A673 (cell line): ENCODE measurements at places on chromosomes 12 and 14.
A peak's percentile ranks its signal among the peaks of the same experiment; 100 is the strongest.

- DNase-seq = peak; percentile 84
Measured at GRCh38 chr12:52175371-52176350, 16.2 kb downstream of the KRT80 start.

DNA sequence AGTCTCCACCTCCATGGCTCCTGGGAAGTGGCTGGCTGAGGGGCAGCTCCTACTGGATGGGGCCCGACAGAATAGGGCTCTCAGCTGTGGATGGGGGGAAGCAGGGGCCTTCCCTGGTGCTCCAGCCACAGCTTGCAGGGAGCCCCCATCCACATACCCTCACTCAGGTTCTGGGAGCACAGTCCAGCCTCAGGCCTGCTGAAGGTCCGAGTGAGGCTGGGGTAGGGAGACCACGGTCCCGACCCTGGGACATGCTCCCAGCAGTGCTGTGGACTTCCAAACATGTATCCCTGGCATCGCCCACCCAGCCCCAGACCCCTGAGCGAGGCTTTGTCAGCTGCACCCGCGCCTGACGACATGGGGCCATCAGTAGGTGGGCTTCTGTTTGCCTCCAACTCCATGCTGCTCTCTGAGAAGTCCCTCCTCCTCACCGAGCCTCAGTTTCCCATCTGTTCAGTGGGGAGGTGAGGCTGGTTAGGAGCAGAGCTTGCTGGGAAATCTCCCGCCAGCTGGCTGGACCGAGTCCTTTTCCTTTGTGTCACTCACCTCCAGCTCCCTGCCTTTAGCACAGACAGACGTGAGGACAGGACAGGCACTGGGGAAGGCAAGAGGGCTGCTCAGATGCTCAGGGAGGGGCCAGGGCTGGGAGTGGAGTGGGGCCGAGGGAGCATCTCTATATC lies 9.1 kb upstream of the ATG101 start:
- no peak for DNase-seq

- no peak for DNase-seq
Measured at GRCh38 chr14:100102156-100102785, 37.0 kb downstream of the EVL start.

DNA sequence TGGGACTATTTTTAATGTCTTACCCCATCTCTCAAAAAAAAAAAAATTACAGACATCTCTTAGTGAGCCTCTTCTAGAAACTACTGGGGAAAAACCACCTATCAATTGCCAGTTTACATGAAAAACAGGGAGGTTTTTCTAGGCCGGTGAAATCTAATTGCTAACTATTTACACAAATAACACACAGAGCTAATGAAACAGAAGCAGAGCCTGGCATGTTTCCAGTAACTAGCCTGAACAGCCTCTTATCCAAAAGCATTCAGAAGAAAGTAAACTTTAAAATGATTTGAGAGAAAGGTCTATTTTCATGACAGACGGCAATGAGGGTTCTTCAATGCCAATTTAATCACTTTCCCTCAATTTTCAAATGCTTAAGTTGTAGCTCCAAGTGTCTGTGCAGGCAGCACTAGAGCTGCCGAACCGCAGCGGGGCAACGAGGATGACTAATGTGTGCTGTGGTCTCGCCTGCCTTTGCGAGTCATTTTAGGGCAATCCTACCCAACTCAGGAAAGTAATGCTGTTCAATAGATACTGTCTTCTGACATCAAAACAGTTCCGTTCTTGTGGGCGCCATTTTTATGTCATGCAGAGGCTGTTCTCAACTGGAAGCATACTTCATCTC lies 84.6 kb downstream of the SETD3 start:
- no peak for DNase-seq

DNA sequence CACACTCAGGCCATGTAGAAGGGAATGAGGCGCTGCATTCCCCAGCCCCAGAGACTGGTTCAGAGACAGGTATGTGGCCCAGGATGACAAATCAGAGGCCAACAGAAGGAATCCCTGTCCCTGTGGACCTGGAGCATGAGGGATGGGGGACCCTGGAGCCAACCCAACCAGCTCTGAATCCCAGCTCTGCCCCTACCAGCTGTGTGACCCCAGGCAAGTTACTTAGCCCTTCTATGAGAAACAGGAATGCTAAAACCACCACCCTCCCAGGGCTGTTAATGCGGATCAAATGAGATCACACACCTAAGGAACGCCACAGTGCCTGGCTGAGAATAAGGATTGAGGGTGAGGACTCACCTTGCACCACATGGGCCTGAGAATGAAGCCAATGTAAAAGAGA lies 15.6 kb downstream of the ITPK1 start:
- DNase-seq = no peak

DNA sequence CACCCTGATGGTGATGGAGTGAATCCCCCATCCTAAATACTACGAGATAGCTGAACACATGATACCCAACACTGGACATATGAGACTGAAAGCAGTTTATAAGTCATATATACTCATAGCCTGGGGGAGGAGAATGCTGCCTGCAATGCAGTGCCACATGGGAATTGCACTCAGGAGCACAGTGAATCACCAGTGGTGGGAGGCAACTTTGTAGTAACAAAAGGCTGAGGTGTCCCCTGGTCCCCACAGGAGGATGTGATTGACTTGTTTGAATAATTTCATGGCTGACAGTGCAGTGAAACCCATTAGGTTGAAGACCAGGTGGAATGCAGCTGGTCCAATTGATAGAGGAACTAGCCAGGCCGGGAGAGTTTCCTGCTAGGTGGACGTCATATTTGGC lies 20.2 kb downstream of the CCDC38 start:
- peak; percentile 29 for DNase-seq

DNA sequence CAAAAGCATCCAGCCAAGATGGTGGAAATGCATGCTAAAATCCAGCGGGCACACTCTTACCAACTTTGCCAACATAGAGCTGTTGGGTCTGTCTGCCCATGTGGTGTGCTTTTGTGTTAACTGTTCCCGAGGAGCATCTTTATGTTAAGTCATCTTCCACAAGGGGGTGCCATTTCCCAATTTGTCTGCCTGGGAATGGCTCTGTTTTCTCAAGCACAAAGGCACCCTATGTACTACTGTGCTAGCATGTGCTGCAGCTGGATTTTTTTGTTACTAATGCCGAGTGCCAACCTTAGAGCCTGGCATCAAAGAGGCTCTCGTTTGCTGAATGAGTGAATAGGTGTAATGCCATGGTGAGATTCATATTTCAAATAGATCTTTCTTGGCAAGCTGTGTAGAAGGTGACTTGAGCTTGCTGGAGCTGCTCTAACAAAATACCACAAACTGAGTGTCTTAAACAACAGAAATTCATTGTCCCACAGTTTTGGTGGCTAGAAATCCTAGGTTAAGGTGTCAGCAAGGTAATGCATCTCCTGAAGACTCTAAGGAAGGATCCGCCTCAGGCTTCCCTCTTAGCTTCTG lies 74.3 kb downstream of the TRHDE start:
- DNase-seq = peak; percentile 95

GRCh38 chr14:47507861-47508260 lies 167.5 kb downstream of the MDGA2 start:
- DNase-seq = no peak

- DNase-seq = no peak
Measured at GRCh38 chr12:101906226-101906625, 28.8 kb downstream of the DRAM1 start.

GRCh38 chr12:10466311-10466710 lies 13.1 kb upstream of the KLRC1 start:
- no peak for DNase-seq

GRCh38 chr12:90120627-90121026 lies 412.0 kb upstream of the ATP2B1 start:
- DNase-seq = no peak

DNA sequence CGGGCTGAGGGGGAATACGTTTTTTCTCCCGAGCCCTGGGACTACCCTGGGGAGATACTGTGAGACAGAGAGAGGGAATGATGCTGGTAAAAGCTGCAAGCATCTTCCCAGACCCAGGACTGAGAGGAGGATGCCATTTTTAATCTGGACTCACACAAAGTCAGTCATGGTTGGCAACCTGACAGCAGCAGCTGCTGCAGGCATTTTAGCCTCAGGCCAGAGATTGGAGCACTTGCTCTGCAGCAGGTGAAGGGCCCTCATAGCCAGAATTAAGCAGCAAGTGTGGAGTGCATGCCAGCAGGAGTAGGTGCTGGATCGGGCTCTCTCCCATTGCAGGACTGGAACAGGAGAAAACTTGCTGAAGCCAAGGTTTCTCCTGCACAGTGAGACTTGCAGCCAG lies 361.1 kb upstream of the CLEC14A start:
- no peak for DNase-seq
